Stimulated activated CD4-positive, alpha-beta T cell treated with anti-CD3 and anti-CD28 coated beads, TNF-alpha, amount 100 ng/mL, for 4 hours (primary cell): ENCODE measurements at places on chromosomes 12 and 14.
A peak's percentile ranks its signal among the peaks of the same experiment; 100 is the strongest.

DNA sequence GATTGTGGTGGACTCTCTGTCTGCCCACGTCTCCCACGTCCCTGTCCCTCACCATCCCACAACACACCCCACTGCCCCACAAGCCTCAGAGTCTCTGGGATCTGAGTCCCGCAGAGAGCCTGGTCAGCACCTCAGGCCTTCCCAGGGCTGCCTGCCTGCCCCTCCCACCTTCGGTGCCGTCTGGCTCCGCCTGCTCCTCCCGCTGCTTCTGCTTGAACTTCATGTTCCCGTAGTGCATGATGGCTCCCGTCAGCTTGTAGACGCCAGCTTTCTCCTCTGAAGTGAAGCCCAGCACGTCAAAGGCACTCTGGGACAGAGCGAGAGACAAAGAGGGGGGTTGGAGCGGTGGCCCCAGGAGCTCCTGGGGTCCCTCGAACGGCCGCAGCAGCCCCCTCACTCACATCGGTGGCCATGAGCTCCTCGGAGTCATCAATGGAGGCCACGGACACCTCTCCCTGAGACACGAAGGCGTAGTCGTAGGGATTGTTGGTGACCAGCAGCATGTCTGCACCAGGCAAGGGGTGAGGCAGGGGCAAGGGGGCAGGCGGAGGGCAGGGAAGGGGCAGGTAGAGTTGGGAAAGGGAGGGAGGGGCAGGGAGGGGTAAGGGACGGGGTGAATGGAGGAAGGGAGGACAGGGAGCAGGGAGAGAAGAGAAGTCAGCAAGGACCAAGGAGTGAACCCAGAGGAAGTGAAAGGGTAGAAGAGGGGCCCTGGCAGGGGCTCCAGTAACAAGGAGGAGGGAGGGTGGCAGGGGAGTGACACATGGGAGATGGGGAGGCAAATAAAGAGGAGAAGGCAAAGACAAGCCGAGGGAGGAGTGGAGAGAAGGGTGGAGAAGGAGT, 5.6 kb downstream of the MYH6 start:
- no peak for DNase-seq

DNA sequence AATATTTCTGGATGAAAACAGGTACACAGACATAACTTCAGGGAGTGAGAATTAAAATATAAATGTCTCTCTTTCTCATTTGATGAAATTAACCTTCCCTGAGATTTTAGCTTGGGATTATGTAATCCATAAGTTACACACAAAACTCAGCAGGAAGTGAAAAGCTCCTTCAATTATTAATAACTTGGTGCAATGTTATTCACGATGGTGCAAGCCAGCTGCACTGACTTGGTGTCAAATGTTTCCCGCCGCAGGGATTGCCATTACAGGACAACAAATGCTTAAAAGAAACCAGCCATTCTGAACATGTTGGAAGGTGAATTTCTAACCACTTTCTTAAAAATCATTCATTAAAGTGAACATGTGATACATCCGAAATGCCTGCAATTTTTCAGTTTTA, 250.4 kb downstream of the FOXN3 start:
- DNase-seq: no peak

GRCh38 chr12:47111392-47111778, 31.6 kb upstream of the AMIGO2 start:
- DNase-seq: no peak

DNA sequence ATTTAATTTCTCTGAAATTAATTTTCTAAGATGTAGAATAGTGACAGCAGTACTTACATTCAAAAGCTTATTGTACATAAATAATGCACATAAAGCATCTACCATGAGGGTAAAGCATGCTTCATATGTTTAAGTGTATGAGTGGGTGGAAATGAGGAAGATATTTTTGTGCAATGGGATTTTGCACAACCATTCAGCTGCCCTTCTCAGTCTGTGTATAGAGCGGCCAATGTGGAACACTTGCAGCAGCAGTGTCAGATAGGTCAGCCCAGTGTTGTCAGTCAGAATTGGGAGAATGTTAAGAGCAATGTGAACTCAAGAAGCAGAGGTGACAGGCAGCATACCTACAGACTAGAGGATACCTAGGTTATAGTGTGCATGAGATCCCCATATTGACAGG, 72.5 kb upstream of the ATP2B1 start:
- no peak for DNase-seq

DNA sequence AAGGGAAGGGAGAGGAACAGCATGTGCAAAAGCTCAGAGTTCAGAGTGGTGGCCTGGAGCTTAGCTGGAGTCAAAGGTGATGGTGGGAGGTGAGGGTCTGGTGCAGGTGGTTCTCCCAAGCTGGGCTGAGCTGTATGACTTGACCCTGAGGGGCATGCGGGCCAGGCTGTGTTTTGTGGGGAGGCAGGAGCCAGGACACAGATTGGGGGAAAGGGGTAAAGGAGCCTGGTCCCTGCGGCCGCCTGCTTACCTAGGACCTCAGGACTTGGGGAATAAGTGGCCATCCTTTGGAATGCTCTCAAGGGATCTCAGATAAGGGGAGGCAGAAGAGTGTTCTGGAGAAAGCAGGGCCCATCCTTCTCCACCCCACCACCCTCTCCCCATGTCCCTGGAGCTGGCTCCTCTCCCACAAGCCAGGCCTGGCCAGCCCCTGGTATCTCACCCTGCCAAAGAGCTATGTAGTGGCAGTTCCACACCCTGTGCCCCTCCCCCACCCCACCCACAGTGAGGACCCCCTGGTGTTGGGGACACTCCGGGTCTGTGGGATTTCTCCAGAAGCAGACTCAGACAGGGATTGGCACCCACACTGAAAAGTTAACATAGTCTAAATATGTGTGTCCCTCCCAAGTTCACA, 19.9 kb upstream of the CEP170B start:
- no peak for DNase-seq

GRCh38 chr12:15823360-15824128, 34.4 kb upstream of the EPS8 start:
- DNase-seq: no peak

DNA sequence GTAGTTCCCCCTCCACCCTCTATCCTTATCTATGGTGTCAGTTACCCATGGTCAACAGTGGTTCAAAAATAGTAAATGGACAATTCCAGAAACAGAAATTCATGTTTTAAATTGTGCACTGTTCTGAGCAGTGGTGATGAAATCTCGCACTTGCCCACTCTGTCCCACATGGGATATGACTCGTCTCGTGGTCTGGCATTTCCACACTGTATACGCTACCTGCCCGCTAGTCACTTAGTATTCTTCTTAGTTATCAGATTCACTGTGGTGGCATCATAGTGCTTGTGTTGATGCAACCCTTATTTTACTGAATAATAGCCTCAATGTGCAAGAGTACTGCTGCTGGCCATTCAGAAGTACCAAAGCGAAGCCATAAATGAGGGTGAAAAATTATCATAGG, 507.0 kb downstream of the SNAPC1 start:
- no peak for DNase-seq

- no peak for DNase-seq
Observed at GRCh38 chr12:132341318-132342050, 12.1 kb upstream of the GALNT9 start.

- peak; percentile 13 for DNase-seq
Observed at GRCh38 chr14:20690848-20691640, 2.5 kb downstream of the ANG start.

GRCh38 chr14:77375973-77376770, 722 bp downstream of the TMED8 start:
- DNase-seq: no peak

DNA sequence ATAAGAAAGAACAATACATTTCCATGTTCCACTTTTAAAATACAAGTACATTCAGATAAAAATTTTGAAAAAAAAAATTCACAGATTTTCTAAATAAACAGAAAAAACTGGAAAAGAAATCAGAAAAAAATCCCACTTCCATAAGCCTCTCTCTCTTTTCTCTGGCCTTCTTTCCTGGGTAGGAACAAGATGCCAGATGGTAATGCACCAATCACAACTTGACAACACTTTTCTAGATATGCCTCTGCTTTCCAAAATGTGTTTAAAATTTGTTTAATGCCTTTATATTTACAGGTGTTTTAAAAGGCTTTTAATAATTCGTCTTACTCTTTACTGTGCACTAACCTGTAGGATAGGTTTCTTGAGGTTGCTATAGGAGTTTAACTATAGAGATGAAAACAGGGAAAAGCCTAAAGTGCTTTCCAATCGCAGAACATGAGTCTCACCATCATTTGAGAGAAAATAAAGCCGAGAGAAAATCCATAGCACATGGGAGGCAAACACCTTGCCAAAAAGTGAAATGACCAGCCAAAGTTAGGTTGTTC, 74.2 kb downstream of the TMTC1 start:
- no peak for DNase-seq

- DNase-seq: no peak
Observed at GRCh38 chr12:111150921-111151840, 217.7 kb downstream of the PHETA1 start.

- no peak for DNase-seq
Observed at GRCh38 chr14:56474419-56475022, 105.1 kb upstream of the TMEM260 start.

GRCh38 chr14:70045310-70045709, 143.4 kb downstream of the SLC8A3 start:
- no peak for DNase-seq

- DNase-seq: no peak
Observed at GRCh38 chr12:117109943-117110635, 10.9 kb upstream of the TESC start.

DNA sequence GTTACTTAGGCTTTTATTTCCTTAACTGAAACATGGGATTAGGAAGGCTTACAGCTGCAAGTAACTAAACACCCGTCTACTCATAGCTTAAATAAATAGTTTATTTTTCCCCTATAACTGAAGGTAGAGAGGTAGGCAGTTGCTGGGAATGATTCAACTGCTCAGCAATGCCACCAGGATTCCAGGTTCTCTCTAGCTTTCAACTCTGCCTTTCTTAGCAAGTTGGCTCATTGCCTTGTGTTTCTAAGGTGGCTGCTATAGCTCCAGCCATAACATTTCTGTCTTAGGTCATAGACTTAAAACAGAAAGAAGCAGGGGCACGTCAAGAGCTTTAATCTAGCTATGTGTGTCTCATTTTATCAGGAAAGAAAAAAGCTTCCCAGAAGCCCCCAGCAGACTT, 103.7 kb upstream of the MDM1 start:
- DNase-seq: no peak

- DNase-seq: no peak
Observed at GRCh38 chr12:120835657-120836056, 68.5 kb downstream of the SPPL3 start.

DNA sequence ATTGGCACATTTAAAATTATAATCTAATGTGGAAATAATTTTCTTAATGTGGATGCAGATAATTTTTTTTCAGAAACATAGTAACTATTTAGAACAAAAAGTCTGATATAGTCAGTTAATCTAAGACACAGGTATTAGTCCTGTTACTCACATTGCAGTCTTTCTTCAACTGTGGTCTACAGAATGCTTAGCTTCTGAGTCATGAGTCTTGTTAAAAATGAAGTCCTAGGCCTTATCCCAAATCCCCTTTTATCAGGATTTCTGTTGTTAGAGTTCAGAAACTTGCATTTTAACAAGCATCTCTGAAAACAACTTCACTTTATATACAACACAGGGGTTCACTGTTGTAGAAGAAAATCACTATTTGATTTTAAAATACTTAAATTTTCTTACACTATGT, 112.2 kb downstream of the SLC16A7 start:
- no peak for DNase-seq

DNA sequence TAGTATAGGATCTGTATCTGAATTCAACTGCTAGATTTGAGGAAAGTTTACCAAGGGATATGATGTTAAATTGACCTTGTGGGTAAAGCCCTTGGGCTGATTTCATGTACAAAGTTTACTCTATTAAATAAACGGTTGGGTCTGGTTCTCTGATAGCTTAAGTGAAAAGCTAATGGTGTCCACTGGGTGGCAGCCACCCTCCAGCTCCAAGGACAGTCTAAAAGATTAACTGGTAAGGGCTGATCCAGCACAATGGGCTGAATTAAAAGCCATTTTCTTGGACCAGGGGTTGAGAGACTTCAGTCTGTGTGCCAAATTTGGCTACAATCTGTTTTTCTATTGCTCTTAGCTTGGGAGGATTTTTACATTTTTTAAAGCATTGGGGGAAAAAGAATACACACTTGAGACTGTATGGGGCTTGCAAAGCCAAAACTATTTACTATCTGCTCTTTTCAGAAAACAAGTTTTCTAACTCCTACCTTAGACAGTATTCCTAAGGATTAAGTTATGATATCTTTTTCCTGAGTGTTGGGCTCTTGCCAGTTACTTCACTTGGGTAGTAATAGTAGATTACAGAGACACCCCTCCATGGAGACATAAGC, 116.5 kb downstream of the GPHN start:
- DNase-seq: no peak

DNA sequence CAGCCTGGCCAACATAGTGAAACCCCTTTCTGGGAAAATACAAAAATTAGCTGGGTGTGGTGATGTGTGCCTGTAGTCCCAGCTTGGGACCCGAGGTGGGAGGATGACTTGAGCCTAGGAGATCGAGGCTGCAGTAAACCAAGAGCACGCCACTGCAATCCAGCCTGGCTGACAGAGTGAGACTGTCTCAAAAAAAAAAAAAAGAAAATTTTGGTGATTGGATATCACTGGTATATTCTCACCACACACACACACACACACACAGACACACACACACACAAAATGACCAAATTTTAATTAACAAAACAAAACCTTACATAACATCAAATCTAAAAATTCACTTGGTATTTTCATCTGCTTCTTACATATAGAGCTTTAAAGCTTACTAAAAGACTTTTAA, 3.4 kb upstream of the FAM177A1 start:
- no peak for DNase-seq

- no peak for DNase-seq
Observed at GRCh38 chr12:10667581-10667980, 6.3 kb downstream of the STYK1 start.

GRCh38 chr14:105484069-105484996, 2.4 kb upstream of the CRIP1 start:
- DNase-seq: no peak

DNA sequence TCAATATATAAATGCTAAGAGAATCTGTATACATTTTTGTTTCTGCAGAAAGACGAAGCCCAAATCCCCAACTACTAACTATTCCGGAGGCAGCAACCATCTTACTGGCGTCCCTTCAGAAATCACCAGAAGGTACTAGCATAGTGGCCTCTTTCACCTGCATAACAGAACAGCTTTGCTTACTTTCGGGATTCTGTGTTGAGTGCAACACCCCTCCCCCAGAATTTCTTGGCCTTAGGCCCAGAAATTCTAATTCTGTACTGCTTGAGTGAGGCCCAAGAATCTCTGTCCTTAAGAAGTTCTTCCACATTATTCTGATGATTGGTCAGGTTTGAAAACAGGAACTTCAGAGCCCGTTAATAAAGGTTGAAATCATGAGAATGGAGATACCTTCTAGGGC, 2.9 kb downstream of the SPX start:
- no peak for DNase-seq

- no peak for DNase-seq
Observed at GRCh38 chr14:80055667-80056496, 155.4 kb downstream of the DIO2 start.

DNA sequence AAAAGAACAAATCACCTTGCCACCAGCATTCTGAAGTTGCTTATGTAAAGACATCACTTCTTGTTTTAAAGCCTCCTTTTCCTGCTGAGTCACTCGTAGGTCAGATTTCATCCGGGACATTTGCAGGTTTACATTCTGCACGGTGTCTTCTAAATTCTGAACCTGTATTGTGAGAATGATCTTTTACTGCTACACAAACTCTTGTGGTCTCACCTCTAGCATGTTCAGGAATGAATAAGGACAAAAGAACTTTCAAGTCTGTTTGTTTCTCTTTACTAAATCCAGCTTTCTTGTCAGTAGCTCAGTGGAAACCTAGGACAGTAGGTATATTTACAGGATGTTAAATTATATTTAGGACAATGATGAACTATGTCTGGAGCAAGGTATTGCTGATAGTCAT, 73.5 kb upstream of the SAV1 start:
- DNase-seq: no peak

- no peak for DNase-seq
Observed at GRCh38 chr14:99201351-99202073, 70.5 kb downstream of the BCL11B start.
